ENCODE measurements at places on chromosomes 12 and 14.

DNA sequence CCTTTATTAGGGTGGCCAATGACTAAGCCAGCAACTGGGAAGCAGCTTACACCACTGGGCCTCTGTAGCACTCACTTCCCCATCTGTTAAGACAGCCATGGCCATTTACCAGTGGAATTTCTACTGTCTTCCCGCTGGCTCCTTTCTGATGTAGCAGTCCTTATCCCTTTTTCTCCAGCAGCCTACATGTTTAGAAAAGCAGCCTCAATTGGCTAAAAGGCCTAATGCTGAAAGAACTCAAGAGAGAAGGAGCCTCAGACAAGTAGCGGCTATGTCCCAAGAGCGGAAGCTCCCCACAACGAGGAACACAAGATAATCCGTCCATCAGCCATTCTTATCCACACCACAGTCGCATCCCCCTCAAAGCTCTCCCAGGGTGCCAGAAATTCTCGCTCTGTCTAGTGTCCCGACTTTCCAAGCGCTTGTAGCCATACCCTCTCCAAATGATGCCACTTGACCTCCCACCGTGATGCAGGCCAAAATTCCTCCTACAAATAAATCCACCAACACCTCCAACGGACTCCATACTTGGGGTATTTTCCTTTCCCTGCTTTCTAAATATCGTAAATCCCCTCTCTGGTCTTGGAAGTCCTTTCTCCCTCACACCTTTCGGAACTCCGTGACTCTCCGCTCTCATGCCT, 624 bp downstream of the M6PR start:
- peak; percentile 22 for DNase-seq

GRCh38 chr14:93104961-93105360, 10.8 kb downstream of the ITPK1 start:
- no peak for DNase-seq

GRCh38 chr12:114860969-114861368, 177.0 kb upstream of the TBX3 start:
- no peak for DNase-seq

GRCh38 chr14:93716746-93717667, 71.3 kb downstream of the PRIMA1 start:
- DNase-seq = no peak

GRCh38 chr12:49505672-49506071, 33.2 kb upstream of the KCNH3 start:
- no peak for DNase-seq

- DNase-seq = no peak
Observed at GRCh38 chr12:16962889-16963288, 356.9 kb upstream of the LMO3 start.

DNA sequence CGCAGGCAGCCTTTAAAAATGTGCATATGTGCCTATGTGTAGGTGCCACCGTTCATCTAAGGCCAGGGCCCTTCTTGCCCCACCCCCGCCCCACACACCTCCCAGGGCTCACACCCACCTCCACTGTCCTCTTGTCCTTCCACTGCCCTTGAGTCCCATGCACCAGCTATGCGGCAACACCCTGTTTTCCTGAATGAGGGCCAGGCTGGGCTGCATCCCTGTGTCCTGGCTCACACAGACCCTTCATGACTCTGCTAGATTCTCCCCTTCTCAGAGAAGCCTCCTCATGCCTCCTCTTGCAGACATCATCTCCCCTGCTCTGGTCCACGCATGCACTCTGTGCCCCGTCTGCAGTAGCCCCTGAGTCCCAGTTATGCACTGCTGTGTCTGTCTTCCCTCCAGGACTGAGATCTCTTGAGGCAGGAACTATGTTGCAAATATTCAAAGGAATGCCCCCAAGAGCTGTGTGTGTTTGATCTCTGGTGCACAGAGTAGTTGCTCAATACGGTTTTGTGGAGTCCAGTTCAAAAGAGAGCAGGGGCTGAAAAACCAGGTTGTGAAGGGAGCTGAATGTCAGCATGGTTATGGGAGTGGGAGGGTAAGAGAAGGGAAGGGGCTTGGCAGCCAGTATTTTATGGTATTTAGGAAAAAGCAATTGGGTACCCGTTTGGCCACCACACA, 47.3 kb upstream of the ESRRB start:
- DNase-seq = no peak

- DNase-seq = no peak
Observed at GRCh38 chr12:9867531-9867930, 1.6 kb downstream of the CLEC2B start.

GRCh38 chr12:22059976-22060647, 14.1 kb downstream of the CMAS start:
- no peak for DNase-seq

DNA sequence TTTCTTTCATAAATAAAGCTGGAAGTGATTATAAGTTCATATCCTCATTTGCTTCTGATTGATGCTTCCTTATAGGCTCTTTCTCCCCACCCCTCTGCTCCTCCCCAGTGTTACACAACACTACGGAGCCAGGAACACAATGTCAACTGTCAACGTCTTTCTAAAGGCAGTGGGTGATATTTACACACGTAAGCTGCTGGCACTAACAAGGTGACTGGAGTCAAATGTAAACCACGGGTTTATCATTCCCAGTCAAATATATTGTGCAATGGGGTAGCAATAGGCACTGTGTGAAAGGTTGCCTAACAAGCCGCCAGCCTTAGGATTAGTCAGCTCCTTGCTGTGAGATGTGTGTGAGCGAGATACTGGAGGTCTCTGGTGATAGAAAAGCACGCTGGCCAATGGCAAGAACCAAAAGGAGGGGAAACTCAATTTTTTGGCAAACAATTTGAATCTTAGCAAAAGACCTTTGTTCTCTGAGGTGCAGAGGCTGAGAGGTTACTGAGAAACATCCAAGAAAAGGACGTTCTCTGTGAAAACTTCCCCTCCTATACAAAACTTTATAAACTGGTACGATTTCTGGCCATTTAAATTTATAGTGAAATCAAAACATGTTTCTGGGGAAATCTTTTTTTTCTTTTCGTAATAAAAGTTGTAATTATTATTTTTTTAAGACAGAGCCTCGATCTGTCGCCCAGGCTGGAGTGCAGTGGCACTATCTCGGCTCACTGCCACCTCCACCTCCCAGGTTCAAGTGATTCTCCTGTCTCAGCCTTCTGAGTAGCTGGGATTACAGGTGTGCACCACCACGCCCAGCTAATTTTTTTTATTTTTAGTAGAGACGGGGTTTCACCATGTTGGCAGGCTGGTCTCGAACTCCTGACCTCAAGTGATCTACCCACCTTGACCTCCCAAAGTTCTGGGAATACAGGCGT, 22.3 kb upstream of the HECTD1 start:
- no peak for DNase-seq

- DNase-seq = no peak
Observed at GRCh38 chr14:25477316-25478098, 427.6 kb upstream of the STXBP6 start.

DNA sequence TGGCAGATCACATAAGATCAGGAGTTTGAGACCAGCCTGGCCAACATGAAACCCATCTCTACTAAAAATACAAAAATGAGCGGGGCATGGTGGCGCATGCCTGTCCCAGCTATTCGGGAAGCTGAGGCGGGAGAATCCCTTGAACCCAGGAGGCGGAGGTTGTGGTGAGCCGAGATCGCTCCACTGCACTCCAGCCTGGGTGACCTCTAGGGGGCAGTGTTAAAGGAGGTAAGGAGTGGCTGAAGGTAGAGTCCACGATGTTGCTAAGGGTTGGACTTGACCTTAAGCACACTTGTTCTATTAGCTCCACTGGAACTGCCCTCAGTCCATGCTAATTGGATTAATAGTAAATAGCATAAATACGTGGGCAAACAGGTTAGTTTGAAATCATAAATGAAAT, 62.4 kb upstream of the PSMC1 start:
- no peak for DNase-seq

- no peak for DNase-seq
Observed at GRCh38 chr12:84585776-84586395, 326.7 kb downstream of the SLC6A15 start.

GRCh38 chr12:90335566-90335965, 619.4 kb downstream of the CCER1 start:
- no peak for DNase-seq

GRCh38 chr12:93805736-93806141, 128.6 kb downstream of the CRADD start:
- DNase-seq = no peak

DNA sequence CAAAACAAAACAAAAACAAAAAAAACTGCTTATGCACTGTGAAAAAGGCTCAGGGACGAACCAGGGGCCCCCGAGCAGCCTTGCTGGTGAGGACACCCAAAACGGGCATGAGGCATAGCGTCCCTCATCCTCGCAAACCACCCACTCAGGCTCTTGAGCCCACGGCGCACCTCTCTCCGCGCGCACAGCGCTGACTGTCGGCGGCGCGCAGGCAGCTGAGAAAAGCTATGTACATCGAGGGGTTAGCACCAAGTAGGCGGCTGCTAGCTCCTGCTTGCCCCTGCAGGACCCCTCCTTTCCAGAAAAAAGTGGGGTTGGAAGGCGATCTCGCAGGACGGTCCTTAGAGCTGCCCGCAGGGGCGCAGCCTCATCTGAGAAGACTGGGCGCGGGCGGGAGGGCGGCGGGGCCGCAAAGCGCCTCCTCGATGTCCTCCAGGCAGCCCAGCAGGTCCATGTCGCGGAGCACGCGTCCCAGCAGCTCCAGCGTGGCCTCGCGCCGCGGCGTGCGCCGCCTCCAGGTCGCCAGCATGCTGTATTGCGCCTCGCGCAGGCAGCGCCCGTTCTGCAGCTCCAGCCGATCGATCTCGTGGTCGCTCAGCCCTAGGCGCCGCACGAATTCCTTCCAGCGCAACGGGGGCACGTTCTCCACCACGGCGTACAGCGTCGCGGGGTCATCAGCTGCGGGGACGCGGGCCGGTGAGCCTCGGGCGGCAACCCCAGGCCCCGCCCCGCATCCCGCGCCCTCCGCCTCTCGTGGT, 12.8 kb downstream of the TNFRSF1A start:
- no peak for DNase-seq

GRCh38 chr14:61281948-61282275, 774 bp upstream of the TMEM30B start:
- DNase-seq = no peak

- DNase-seq = peak; percentile 57
Observed at GRCh38 chr12:7806863-7807487, 17.8 kb downstream of the NANOG start.

DNA sequence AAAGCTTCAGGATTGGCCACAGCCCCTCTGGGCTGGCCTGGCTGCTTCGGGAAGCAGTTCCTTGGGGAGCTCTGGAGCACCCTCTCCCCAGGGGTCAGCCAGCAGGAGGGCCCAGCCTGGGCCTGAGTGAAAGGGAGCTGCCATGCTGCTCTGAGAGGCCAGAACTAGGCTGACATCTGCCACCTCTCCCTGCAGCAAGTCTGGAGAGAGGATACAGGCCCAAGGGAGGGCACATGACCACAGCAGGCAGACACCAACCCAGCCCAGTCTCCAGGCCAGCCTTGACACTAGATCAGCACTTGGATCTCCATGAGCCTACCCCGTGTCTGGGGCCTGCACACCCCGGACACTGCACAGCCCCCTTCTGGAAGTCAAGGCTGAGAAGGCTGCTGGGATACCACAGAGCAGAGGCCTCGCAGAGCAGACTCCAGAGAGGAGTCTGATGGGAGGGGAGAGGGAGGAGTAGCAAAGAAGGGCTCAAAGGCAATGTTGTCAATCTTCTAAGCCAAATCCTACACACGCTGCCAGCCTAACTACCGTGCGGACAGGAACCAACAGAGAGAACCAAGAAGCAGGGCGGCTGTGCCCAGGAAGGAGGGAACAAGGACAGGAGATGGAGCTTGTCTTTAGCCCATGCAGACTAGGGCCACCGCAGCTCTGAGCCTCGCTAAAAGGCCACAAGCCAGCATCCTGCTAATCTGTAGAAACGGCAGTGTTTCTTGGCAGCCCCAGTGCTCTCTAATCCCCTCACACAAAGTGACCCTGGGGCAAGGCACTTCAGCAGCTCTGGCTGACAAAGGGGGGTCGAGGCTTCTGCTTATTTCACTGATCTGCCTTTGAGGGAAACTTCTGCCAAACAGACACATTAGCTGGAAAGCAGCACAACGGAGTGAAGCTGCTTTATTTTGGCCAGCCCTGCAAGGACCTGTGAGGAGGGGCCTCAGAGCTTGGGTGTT, 12.9 kb downstream of the COL2A1 start:
- DNase-seq = no peak

GRCh38 chr14:95274279-95274678, 45.4 kb downstream of the CLMN start:
- no peak for DNase-seq

DNA sequence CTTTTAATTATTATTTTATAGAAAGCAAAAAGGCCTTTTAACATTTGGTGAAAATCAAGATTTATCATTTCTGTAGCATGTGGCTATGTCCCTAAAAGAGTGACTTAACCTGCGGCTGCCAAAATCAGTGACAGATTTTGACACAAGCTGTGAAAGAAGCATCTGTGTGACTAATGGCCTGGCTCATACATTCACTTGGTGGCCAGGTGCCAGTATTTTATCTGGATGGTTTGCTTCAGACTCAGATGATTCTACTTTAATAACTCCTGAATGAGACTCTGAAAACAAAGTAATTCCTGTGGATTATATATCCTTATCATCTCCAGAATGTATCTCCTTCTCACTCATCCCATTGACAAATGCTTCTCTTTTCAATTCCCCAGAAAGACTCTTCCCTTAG, 103.0 kb downstream of the FSCB start:
- DNase-seq = no peak

DNA sequence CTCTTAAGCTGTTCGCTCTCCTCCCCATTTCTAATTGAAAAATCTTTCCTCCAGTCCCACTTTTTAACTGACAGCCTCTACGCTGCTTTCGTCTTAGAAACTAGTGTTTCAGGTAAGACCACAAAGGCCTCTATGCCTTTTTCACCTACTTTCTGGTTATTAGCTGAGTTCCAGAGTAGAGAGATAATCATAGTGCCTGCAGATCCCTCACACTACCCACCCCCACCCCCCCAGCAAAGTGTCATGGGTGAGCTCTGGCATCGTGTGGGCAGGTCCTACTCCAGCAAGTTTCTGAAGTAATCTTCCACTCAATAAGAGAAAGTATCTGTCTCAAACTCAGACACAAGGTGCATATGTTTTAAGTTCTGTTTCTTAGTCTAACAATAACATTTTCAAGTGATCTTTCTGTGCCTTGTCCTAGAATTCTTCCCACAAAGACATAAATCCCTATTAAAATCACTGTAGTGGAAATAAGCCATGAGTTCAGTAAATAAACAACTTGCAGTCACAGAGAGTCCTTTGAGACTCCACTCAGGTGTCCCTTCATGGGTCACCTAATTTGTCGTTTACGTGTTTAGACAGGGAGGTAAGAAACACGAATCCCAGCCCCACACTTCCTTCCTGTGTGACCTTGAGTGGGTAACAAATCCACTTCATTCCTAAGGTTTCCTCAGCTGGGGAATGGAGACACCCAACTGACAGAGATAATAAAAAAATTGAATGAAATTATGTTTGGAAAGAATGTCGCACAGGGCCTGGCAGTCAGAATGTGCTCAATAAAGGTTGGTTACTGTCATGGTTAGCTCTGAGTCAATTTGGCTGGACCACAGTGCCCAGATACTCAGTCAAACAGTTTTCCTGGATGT, 228.9 kb upstream of the CAND1 start:
- DNase-seq = no peak

GRCh38 chr12:130205495-130205894, 43.2 kb downstream of the FZD10 start:
- no peak for DNase-seq

Data from germinal center (tissue), 1 donor.